HCEC 1CT (cell line): ENCODE measurements at places on chromosomes 7 and 10.

- DNase-seq: no peak
Measured at GRCh38 chr7:45651540-45651939, 77.4 kb downstream of the ADCY1 start.

DNA sequence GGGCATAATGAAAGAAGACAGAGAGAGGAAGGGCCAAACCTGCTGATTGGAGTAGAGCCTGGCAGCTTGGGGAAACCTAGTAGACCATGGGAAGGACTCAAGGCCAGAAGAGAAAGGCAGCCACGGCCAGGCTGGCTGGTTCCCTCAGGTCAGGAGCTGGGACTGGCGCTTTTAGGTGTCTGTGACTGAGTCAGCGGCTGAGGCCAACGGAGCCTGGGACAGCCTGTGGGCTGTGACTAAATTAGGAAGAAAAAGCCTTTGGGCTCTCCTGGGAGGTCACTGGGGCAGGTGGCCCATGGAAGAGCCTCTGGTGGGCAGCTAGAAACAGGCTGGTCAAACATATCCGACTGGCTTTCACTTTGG is 108.9 kb upstream of the PDCD4 start:
- DNase-seq: no peak

- DNase-seq: no peak
Measured at GRCh38 chr10:86536294-86536861, 14.8 kb upstream of the WAPL start.

DNA sequence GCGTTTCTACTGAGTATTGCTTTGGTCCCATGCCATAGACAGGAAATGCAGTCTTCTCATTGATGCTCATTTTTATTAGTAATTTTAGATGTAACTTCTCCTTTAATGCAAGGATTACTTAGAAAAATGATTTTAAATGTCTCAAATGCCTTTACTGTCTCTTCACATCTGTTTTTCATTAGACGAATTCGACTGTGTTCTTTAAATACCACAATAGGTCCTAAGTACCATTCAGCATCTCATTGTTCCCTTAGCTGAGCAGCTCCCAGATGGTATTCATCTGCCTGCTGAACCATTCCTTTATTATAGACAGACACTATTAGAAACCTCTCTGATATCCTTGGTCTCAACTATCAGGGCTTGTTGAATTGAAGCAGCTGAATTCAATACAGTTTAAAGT is 113.6 kb downstream of the LSMEM1 start:
- peak; percentile 5 for DNase-seq

DNA sequence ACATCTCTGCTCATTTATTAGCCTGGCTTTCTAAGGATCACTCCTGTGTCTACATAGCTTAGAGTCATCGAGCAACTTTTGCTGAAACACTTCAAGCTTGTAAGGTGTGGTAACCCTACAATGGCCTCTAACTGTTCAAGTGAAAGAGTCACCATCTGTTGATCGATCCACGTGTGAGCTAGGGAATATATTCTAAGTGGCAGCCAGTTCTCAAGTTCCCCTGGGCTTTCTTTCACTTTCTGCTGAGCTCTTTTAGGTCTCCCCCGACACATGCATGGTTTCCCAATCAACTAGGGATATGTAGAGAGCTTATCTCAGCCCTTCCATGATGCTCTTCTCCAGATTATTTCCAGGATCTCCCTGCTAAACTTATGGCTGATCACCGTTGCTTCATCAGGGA is 15.5 kb downstream of the AOAH start:
- no peak for DNase-seq

DNA sequence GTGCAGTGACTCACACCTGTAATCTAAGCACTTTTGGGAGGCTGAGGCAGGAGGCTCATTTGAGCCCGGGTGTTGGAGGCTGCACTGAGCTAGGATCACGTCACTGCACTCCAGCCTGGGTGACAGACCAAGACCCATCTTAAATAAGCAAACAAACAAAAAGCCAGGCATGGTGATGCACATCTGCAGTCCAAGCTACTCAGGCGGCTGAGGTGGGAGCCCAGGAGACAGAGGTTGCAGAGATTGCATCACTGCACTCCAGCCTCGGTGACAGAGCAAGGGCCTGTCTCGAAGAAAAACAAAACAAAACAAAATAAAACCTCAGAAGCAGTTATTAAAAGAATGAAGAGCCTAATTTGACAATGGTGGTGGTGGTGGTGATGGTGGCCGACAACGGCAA is 132.5 kb downstream of the PARD3 start:
- no peak for DNase-seq

DNA sequence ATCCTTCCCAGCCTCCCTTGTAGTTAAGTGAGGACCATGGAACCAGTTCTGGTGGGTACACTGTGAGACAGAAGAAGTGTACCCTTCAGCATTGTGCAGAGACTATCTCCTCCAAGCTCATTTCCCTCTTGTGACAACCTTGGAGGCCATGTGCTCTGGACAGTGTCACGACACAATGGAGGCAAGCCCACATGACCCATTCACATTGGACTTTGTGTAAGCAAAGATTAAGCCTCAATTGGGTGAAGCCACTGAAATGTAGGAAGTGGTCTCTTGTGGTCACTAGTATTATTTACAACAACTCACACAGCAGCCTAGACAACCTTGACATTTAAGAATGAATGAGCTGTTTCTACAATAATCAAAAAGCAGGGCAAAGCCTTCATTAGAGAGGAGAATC is 124.2 kb downstream of the INHBA start:
- no peak for DNase-seq

GRCh38 chr7:148882841-148883265 is 1.2 kb downstream of the EZH2 start:
- no peak for DNase-seq

DNA sequence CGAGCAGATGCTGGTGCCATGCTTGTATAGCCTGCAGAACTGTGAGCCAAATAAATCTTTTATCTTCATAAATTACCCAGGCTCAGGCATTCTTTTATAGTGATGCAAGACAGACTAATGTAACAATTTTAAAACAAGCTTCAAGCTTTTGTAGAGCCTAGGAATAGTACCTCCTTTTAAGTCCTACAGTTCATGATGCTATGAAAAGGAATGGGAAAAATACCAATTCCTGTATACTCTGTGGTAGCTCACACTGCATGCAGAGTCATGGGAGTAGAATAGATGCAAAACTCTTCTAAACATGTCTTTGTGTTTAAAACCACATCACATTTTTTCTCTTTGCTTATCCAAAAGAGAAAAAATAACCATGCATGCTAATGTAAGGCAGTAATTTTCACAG is 66.6 kb upstream of the WNT16 start:
- no peak for DNase-seq
